ENCODE measurements at places on chromosomes 7 and 10.
A peak's percentile ranks its signal among the peaks of the same experiment; 100 is the strongest.

DNA sequence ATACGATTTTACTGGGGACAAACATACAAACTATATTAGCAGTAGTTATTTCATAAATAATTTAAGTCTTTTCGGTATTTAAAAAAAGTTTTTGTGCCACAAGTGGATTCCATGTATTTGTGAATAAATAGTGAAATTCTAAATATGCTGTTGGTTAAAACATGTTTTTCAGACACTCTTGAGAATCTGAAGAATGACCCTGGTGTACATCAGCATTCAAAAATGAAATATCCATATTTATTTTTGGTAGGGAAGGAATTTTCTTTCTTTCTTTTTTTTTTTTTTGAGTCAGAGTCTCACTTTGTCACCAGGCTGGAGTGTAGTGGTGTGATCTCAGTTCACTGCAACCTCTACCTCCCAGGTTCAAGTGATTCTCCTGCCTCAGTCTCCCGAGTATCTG is 136.1 kb upstream of the CDK6 start:
- DNase-seq = no peak

- no peak for DNase-seq
Observed at GRCh38 chr7:19408706-19409220, 263.5 kb upstream of the FERD3L start.

GRCh38 chr10:118802126-118802793 is 47.5 kb upstream of the CACUL1 start:
- DNase-seq = no peak

DNA sequence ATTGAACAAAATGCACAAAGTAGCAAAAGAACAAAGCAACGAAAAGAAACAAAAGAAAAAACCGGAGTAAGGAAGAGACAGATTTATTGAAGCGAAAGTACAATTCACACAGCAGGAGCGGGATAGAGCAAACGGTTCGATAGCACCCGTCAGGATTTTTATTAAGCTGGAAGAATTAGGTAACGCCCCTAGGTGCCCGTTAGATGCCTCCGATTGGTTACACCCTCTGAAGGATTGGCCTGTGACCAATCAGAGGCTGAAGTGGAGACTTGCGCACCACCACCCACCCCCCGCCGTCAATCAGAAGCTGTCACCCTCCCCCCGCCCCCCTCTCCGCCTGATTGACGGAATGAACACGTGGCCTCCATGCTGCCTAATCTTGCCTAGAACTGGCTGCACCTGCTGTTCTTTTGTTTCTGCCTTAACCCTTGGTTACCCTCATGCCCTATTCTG is 16.8 kb downstream of the OCM2 start:
- DNase-seq = no peak

- DNase-seq = peak; percentile 93
Observed at GRCh38 chr10:122140941-122141623, 130.0 kb upstream of the BTBD16 start.

GRCh38 chr10:108545921-108546320 is 1377.4 kb downstream of the XPNPEP1 start:
- DNase-seq = no peak

GRCh38 chr10:25080880-25081581 is 64.6 kb downstream of the THNSL1 start:
- DNase-seq = peak; percentile 77

- DNase-seq = peak; percentile 81
Observed at GRCh38 chr7:16657656-16658279, 11.8 kb downstream of the BZW2 start.

GRCh38 chr7:64890761-64891362 is 12.2 kb upstream of the ZNF273 start:
- no peak for DNase-seq

DNA sequence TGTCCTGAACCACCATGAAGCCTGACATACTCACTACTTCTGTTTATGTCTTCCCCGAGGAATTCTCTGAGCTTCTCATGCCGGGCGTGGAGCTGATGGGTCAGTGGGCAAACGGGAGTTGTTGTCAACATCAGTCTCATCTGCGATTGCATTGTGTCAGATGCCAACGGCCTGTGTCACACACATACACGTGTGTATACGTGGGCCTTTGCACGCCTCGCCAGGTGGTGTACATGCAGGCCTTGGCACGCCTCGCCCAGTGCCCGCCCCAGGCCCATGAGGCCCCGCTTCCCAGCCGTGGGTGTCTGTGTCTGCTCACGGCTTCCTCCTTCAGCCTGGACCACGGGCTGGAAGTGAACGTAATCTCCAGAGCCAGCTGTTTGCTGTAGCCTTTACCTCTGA is 7.5 kb upstream of the CSGALNACT2 start:
- DNase-seq = no peak

DNA sequence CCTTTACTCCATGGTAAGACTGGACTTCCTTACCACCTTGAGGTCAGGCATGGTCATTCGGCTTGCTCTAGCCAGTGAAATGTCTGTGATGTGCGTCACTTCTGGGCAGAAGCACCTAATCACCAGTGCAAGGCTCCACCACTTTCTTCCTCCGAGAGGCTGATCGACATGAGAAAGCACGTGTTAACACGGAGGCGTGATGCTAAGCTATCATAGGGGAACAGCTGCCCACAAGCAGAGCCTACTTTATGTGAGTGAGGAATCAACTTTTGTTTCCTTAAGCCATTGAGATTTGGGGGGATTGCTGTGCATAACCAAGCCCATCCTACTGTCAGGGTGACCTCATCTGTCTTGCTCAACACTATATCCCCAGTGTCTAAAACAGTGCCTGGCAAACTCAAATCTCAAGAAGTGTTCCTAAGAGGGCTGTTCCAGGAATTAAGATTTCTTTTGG is 23.1 kb upstream of the SAR1A start:
- no peak for DNase-seq

- peak; percentile 33 for DNase-seq
Observed at GRCh38 chr10:24962995-24963394, 10.6 kb upstream of the PRTFDC1 start.

DNA sequence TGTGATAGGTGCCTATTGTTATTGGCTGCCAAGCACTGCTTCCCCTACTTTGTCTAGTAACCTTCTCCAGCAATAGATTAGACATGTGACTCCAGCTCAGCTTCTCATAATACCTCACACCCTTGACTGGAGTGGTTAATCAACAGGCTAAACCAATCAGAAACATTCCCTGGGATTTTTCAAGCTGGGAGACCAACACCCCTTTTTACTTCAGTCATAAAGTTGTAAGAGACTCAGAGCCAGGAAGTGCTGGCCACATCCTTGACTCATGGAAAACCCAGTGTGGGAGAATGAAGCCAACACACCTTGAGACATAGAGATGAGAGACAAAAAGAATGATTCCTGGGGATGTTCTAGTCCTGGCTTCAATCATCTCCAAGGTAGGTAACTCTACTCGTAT is 62.6 kb upstream of the HECTD2 start:
- no peak for DNase-seq

DNA sequence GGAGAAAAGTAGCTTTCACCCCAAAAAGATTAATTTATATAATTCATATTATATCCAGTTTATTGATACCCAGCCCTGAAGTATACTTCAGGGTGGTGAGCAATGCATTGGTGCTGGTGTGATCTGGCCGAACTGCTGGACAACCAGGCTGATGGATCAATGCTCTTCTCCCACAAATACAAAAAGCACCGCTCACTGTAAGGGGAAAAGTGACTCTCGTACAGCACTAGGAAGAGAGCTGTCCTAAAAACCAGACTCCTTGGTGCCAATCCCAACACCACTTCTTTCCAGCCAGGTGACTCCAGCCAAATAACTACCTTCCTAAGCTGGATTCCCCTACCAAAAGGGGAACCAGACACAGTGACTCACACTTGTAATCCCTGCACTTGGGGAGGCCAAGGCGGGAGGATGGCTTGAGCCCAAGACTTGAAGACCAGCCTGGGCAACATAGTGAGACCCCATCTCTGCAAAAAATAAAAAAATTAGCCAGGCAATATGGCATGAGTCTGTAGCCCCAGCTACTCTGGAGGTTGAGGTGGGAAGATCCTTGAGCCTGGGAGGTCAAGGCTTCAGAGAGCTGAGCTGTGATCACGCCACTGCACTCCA is 13.1 kb upstream of the TNPO3 start:
- no peak for DNase-seq

GRCh38 chr10:68560186-68560942 is at the start of gene TET1:
Gene TET1 (plus strand): TSS chr10:68560337. CDS start chr10:68572339, 12,002 bp downstream.
- peak; percentile 38 for DNase-seq

DNA sequence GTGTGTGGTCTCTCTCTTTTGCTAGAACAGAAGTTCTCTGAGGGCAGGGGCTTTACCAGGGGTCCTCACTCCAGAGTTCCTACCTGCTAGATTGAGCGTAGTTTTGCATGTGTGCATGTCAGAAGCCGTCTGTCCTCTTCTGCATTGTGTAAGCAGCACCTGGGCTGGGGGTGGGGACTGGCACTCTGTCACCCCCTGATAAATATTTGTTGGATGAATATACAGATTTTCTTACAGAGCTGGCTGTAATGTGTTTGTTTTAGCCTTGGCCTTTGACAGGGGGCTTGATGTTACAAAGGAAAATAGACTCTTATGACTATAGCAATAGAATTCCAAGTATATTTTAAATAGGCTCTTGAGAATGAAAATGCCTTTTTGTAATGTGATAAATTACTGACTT is 46.6 kb downstream of the WDR37 start:
- DNase-seq = peak; percentile 33

GRCh38 chr7:3733541-3734140 is 432.6 kb downstream of the SDK1 start:
- no peak for DNase-seq

GRCh38 chr7:1706721-1707613 is 36.9 kb downstream of the ELFN1 start:
- DNase-seq = no peak

All from brain microvascular endothelial cell (primary cell).